ENCODE measurements at places on chromosomes 3 and 15.
A peak's percentile ranks its signal among the peaks of the same experiment; 100 is the strongest.

DNA sequence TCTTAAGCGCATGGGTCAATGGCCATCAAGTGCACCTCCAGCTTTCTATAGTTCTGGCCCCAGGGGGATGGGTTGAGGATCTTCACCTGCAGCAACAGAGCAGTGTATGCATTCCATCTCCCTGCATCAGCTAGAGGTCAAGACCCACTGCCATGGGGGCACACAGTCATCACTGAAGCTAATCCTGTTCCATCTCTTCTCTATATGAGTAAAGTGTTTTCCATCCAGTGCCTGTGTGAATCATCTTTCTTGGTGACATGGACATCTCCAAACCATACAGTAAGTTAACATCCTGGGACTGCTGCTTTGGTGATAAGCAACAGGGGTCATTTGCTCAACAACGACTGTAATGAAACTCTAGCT is 4.4 kb upstream of the ENTPD3 start:
- no peak for DNase-seq

DNA sequence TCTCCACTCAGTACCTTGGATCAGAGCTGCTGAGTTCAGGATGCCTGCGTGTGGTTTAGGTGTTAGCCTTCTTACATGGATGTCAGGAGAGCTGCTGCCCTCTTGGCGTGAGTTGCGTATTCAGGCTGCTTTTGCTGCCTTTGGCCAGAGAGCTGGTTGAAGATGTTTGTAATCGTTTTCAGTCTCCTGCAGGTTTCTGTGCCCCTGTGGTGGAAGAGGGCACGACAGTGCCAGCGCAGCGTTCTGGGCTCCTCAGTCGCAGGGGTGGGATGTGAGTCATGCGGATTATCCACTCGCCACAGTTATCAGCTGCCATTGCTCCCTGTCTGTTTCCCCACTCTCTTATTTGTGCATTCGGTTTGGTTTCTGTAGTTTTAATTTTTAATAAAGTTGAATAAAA is 7.0 kb upstream of the PODXL2 start:
- DNase-seq, result no peak

DNA sequence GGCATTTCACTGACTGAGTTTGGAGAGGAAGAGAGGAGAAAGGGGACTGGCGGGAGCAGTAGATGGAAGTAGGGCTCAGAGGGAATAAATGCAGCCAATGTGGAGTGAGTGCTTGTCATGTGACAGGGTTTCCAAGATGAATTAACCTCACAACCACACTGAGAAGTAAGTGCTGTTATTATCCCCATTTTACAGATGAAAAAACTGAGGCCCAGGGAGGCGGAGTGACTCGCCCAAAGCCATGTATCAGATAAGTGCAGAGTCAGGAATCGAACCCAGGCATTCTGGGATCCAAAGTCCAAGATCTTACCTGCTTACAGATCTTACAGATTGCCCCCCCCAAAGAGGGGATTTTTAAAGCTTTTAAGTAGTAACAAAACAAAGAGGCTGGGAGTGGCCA is 207.2 kb downstream of the SHQ1 start:
- DNase-seq, result no peak

DNA sequence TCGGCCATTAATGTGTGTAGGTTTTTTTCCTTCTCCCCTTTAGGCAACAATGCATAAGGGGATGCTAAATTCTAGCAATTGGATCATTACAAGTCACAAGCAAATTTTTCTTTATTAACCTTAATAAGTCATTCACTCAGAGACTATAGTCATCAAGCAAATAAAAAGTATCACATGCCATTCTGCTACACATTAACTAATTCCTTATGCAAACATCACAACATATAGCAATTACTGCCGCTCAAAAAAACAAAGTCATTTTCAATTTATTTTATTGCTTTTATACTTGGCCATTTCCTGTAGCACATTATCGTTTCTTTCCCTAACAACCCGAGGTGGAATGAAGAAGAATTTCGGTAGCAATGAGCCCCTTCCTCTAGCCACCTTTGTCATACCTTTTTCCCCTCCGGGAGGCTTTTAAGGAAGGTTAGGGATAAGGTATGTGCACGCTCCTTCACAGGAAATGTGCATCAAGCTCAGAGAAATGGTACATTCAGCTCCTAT is 421.2 kb downstream of the TIGIT start:
- no peak for DNase-seq

GRCh38 chr3:45988362-45988761 is 7.3 kb downstream of the FYCO1 start:
- no peak for DNase-seq

DNA sequence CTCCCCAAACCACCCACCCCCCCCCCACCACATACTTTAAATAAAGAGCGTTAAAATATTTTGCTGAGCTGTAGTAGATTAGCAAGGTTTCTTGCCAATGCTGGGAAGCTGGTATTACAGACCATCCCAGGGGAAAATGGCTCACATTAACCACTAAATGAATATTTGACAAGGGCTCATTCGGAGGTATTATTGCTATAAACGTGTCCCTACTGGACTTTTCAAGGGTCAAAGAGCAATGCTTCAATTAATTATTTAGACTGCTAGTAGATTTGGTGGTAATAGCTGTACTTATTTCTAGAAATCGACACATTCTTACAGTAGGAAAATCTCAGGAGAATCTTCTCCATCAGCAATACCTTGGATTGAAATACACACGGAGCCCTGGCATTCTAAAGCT is 5.2 kb downstream of the SOX2 start:
- no peak for DNase-seq

DNA sequence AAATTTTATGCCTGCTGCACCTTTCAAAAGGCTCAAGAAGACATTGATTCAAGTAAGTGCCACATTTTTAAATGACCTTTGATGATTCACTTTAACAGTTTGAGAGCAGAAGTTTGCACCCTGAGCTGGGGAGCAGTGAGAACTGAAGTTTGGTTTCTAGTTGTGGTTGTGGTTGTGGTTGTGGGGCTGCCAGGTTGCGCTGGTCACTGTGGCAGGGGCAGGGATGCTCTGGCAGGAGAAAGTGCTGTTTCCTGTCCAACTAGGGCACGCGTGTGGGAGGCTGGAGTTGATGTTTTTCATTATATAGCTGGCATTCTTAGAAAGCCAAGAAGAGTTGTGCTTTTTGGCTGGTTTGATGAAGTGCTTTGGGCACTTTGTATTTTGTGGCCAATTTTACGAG is 339.7 kb upstream of the NR2F2 start:
- no peak for DNase-seq

GRCh38 chr3:45583021-45583851 is 11.3 kb upstream of the LIMD1 start:
- no peak for DNase-seq

DNA sequence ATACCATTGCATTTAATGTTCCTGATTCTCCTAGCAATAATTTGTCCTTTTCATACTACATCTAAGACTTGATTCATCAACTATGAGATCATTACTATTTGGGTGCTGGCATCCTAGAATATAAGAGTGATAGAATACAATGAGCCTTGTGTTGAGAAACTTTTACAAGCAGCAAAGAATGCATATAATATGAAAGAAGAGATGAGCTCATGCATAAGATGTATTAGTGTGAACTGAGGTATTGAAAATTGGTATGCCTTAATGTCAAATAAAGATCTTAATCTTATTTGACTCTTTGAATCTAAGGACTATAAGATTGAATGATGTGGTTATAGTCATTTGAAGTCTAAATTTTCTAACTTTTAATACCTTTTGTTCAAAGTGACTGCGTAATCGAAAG is 220.0 kb upstream of the ARHGEF26 start:
- no peak for DNase-seq

DNA sequence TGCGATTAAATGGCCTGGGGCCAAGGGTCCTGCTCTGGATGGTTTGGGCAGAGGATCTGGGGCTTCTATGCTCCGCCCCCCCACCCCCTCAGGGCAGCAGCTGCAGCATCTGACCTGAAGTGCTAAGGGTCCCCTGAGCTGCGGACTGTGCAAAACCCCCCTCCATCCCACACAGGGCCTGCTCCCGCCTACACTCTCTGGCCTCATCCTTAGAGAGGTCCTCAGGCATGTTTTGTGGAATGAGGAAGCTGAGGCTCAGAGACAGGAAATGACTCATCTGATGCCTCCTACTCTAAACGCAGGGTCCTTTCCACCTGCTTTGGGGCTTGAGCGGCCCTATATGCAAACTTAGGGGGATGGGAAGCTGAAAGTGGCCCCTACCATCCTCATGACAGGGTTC is 59.5 kb upstream of the CTSH start:
- DNase-seq, result no peak

- peak; percentile 1 for DNase-seq
Observed at GRCh38 chr3:172288651-172289050, 159.6 kb downstream of the GHSR start.

DNA sequence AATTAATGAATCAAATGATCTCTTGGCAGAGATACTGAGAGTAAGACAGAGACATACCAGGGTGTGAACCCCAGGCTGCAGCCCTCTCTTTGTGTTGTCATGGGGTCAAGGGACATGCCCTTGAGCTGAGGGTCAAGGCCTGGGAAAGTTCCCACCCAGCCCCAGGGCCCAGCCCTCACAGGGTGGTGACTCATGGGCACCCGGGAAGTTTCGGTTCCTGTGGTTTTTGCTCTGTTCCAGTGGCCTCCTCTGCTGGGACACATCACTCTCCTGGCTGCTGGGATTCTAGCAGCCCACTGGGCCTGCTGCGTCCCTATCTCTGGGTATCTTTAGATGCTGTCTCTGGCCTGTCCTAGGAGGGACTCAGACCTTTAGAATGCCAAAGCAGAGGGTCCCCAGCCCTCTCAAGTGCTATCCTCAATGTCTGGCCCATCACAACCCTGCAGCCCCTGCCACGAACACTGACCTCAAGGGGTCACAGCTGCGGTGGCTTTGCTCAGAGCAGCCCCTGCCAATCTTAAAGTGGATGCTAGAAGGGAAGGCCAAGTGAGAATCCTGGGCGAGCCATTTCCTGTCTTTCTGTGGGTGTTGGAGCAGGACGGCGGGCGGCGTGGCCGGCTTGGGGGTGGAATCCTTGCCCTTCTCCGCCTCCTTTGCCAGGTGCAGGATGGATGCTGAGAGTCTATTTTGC is 148.4 kb upstream of the TLE3 start:
- no peak for DNase-seq

- no peak for DNase-seq
Observed at GRCh38 chr3:19891740-19892139, 42.3 kb downstream of the EFHB start.

GRCh38 chr3:177149106-177149505 is 48.2 kb downstream of the TBL1XR1 start:
- DNase-seq, result no peak

DNA sequence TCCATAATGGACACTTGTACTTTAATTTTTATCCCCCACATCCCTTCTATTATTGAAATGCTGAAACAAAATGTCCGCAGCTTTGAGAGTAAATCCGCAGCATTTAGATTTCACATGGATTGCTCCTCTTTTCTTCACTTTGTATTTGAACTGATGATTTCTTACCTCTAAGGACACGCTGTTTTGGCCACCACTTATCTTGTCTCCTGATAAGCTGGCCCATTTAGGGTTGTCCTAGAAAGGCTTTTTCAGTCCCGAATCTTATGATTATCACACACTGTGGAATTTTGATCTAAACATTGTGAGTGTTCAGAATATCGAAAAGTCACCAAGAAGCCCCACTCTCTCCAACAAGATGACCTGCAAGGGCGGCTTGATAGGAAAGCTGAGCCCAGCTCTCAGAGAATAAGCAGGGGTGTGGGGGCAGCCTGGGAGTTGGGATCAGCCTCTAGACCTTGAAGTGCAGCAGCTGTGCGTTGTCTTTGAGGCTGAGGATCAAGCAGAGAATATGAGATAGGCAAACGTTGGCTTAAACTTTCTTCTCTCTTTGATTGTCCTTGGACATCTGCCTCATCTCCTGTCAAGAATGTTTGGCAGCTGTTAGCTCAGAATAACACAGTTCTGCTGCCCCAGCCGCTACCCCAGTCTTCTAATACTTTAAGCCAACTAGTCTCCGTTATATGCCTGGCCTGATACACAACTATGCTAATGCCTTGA is 399.7 kb upstream of the NR2F2 start:
- DNase-seq, result no peak

GRCh38 chr15:57730876-57731275 is 24.4 kb downstream of the POLR2M start:
- no peak for DNase-seq

DNA sequence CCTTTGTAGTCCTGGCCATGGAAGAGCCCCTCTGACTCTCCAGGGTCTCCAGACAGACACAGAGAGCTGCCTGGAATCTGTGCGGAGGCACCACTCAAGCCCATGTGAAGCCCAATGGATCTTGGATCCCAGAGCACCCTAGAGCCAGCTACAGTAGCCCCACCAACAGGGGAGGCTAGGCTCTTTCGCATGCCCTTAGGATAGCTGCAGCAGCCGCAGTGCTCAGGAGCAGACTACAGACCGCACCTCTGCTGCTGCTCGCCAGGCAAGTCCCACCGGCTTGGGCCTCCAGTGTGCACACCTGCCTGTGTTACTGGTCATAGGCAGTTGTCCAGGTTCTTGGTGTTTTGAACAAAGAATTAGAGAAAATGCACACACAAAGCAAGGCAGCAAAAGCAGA is 131.6 kb downstream of the SPATA16 start:
- DNase-seq, result no peak

- no peak for DNase-seq
Observed at GRCh38 chr15:86317384-86317740, 237.7 kb downstream of the AGBL1 start.

GRCh38 chr3:195805181-195805580 is 6.5 kb downstream of the MUC4 start:
- no peak for DNase-seq

- DNase-seq, result no peak
Observed at GRCh38 chr3:14861031-14861430, 42.3 kb downstream of the FGD5 start.

GRCh38 chr3:170907637-170908234 is 701 bp downstream of the EIF5A2 start:
- no peak for DNase-seq

- no peak for DNase-seq
Observed at GRCh38 chr15:78734451-78735064, 76.7 kb downstream of the ADAMTS7 start.

- no peak for DNase-seq
Observed at GRCh38 chr3:16258866-16259265, 5.9 kb downstream of the DPH3 start.

GRCh38 chr3:9781551-9781950 is 10.7 kb downstream of the TADA3 start:
- DNase-seq, result no peak

DNA sequence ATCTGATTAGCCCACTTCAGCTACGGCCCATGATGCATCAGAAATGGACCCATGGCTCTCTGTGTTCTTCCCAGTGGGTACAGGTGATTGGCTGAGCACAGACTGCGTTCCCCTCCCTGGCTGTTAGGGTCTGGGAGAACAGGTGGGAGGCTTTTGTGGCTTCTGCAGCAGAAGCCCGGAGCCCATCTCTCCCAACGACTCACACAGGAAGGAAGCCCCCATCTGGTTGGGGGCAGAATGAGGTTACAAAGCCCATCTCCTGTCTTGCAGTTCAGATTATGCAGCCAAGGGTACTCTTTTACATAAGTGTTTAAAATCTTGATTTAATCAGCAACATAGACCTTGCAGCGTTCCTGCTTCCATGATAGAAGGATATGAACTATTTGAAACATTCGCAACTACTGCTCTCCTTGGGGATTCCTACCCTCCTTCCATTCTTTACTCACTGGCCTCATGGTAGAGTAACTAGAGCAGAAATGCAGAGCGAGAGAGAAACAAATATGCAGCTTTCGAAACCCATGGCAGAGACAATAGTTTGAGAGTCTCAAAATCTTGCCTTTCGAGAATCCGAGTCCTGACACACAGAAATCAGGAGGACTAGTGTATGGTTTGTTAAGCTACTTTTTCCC is 291.3 kb downstream of the TLE3 start:
- DNase-seq, result no peak

- DNase-seq, result no peak
Observed at GRCh38 chr15:72011302-72011942, 106.5 kb downstream of the MYO9A start.

- no peak for DNase-seq
Observed at GRCh38 chr3:53800041-53800906, 45.9 kb downstream of the CHDH start.

Measured in stimulated activated CD8-positive, alpha-beta memory T cell treated with anti-CD3 and anti-CD28 coated beads, Interleukin-7, amount 100 ng/mL, for 1 hour (primary cell).